ENCODE measurements at places on chromosomes 4 and X. TPM values are rescaled to one million over a fixed set of nuclear protein-coding genes. Genes with fewer than 3 reads are reported as not detected.

MID1 gene
- total RNA-seq, result 23.9 TPM

C4orf50 gene
- total RNA-seq, result not detected

BCORL1 gene
- 0.97 TPM for total RNA-seq

ADAM29 gene
- total RNA-seq, result not detected

ANKRD50 gene
- 75.4 TPM for total RNA-seq

NEUROG2 gene
- total RNA-seq, result not detected

SORCS2 gene
- total RNA-seq, result not detected

GAGE12H gene
- total RNA-seq, result not detected

SERPINA7 gene
- not detected for total RNA-seq

ABLIM2 gene
- total RNA-seq, result under 0.01 TPM

EPHA5 gene
- 0.15 TPM for total RNA-seq

MCF2 gene
- not detected for total RNA-seq

ELF4 gene
- total RNA-seq, result 9.4 TPM

INTS6L gene
- 2.9 TPM for total RNA-seq

PQBP1 gene
- 99.7 TPM for total RNA-seq

LRCH2 gene
- total RNA-seq, result 4.2 TPM

Data from epithelial cell of umbilical artery (primary cell).